Muscle of arm (tissue), 14 donors: ENCODE measurements at places on chromosomes 16 and 17.

GRCh38 chr16:81720973-81721906 is 57.9 kb upstream of the PLCG2 start:
- no peak for DNase-seq

DNA sequence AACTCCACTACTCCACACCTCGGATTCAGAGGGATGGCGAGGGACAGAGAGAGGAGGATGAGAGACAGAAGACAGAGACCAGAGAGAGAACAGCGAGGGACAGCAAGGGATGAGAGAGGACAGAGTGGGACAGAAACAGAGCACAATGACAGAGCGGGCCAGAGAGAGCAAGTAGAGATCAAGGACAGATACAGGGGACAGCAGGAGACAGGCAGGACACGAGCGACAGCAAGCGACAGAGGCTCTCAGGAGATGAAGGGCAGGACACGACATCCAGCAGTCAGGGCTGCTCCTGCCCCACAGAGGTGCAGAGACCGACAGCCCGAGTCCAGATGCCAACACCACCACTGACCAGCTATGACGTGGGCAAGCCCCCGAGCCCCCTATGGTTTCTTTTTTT is 14.9 kb downstream of the CORO7 start:
- DNase-seq, result no peak

DNA sequence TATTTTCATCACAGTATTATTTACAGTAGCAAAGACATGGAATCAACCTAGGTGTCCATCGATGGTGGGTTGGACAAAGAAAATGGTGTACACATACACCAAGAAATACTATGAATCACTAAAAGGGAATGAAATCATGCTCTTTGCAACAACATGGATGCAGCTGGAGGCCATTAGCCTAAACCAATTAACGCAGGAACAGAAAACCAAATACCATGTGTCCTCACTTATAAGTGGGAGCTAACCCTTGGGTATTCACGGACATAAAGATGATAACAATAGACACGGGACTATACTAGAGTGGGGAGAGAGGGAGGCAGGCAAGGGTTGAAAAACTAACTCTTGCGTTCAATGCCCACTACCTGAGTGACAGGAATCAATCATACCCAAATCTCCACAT is 41.0 kb downstream of the MRPS23 start:
- DNase-seq, result no peak

GRCh38 chr17:50429793-50430192 is 3.8 kb downstream of the ACSF2 start:
- DNase-seq, result no peak

DNA sequence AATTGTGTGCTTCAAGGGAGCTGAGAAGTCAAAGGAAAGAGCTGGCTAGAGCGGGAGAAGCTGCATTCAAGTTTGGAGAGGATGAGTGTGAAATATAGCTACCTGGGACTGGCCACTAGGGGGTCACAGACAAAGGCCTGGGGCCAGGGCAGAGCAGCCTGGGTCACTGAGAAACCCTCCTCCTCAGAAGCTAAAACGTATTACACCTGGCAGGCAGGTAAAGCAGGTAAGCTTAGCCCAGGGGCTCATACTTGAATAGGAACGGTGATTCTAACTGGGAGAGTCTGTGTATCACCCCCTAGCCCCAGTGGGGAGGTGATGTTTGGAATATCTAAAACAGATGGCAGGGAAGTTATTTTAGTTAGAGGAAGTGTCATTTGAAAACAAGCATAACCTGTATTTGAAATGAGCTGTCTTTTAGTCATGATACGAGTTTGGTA is 6.8 kb downstream of the KRT37 start:
- DNase-seq, result no peak

- no peak for DNase-seq
Measured at GRCh38 chr17:1545618-1546017, 17.0 kb downstream of the PITPNA start.

- no peak for DNase-seq
Measured at GRCh38 chr16:84053237-84053636, 10.6 kb upstream of the SLC38A8 start.

DNA sequence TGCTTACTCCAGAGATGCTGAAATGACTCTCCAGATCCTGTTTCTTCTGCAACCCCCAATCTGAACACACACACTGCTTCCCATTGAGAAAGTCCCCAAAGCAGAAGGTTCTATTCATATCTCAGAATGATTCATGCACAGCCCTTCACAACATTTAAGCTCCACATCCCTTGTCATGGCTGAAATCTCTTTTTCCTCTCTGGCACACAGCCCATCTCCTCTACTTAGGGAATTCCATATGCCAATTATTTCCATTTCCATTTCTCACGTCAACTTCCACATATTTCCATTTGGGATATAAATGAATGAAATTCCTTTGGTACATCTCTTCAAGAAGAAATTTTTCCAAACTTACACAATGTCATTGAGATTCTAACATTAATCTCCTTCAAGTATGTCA is 119.6 kb downstream of the CDH11 start:
- peak; percentile 28 for DNase-seq

DNA sequence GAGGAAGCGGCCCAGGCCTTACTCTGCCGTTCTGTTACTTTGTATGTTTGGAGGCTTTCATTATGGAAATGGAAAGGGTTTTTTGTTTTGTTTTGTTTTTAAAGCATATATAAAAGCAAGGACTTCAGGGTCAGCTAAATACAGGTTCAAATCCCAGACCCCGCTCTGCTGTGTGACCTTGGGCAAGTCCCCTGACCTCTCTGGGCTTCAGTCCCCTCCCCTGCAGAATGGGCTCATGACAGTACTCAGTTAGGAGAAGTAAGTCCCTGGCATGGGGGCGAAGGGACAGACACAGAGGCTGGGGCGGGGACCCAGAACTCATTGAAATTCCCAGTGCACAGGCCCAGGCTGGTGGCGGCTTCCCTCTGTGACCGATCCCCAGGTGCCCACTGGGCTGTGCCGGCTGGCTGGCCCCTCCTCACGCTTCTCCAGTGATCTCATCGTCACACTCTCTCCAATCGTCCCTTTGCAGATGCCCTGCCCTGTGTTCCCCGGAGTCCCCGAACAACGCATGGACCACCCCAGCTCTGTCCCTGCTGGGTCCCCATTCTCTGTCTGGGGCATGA is 979 bp upstream of the CIBAR2 start:
- no peak for DNase-seq
